Regular cardiac myocyte (primary cell): ENCODE measurements at places on chromosomes 6 and 20. TPM values are rescaled to one million over a fixed set of nuclear protein-coding genes. Genes with fewer than 3 reads are reported as not detected.

CALHM6 gene
- 0.58 and 2.8 TPM in 2 replicates for total RNA-seq

C6orf132 gene
- total RNA-seq, result 0.28 and 1.2 TPM in 2 replicates

AVP gene
- not detected in 2 replicates for total RNA-seq

ZNF311 gene
- 0.96 and 2.3 TPM in 2 replicates for total RNA-seq

SSTR4 gene
- not detected in 2 replicates for total RNA-seq

ZC2HC1B gene
- not detected in 2 replicates for total RNA-seq

C6orf15 gene
- total RNA-seq, result not detected in 2 replicates

GRIK2 gene
- total RNA-seq, result 0.38 and 1.1 TPM in 2 replicates

ROS1 gene
- under 0.01 TPM in 2 replicates for total RNA-seq

EHMT2 gene
- total RNA-seq, result 50.2 and 55.2 TPM in 2 replicates

XKR7 gene
- total RNA-seq, result under 0.01 TPM in 1 of 2 replicates, not detected in the other

GNAS gene
- total RNA-seq, result 220 and 244 TPM in 2 replicates

AFG1L gene
- total RNA-seq, result 3.5 and 7.0 TPM in 2 replicates

LY6G6F gene
- not detected in 2 replicates for total RNA-seq

POU3F2 gene
- total RNA-seq, result not detected in 2 replicates

ZNF831 gene
- total RNA-seq, result not detected in 2 replicates

CASS4 gene
- total RNA-seq, result 0.28 and 2.9 TPM in 2 replicates

NELFE gene
- 79.5 and 180 TPM in 2 replicates for total RNA-seq

LTB gene
- total RNA-seq, result 0.28 TPM in 1 of 2 replicates, not detected in the other

SPINT4 gene
- not detected in 2 replicates for total RNA-seq

GMPR gene
- total RNA-seq, result 7.6 and 8.1 TPM in 2 replicates

PAK5 gene
- total RNA-seq, result not detected in 2 replicates

CLVS2 gene
- total RNA-seq, result not detected in 2 replicates

PRELID3B gene
- 76.1 and 91.3 TPM in 2 replicates for total RNA-seq

GJA1 gene
- 574 and 739 TPM in 2 replicates for total RNA-seq

CGA gene
- total RNA-seq, result 0.28 TPM in 1 of 2 replicates, not detected in the other

PROKR2 gene
- total RNA-seq, result not detected in 2 replicates

CD109 gene
- 5.8 and 12.4 TPM in 2 replicates for total RNA-seq

CUTA gene
- 87.4 and 143 TPM in 2 replicates for total RNA-seq

TRIM10 gene
- under 0.01 TPM in 1 of 2 replicates, not detected in the other for total RNA-seq

PPP1R16B gene
- 0.58 and 2.0 TPM in 2 replicates for total RNA-seq

PRL gene
- total RNA-seq, result not detected in 2 replicates

IP6K3 gene
- under 0.01 and 0.28 TPM in 2 replicates for total RNA-seq

CABLES2 gene
- total RNA-seq, result 0.28 and 0.96 TPM in 2 replicates

NRSN1 gene
- not detected in 2 replicates for total RNA-seq

BTN1A1 gene
- total RNA-seq, result under 0.01 TPM in 1 of 2 replicates, not detected in the other

ZNF343 gene
- total RNA-seq, result 14.4 and 15.9 TPM in 2 replicates

SIRPD gene
- total RNA-seq, result not detected in 2 replicates

ZFAND3 gene
- total RNA-seq, result 19.2 and 21.4 TPM in 2 replicates

BACH2 gene
- total RNA-seq, result under 0.01 TPM in 2 replicates

FRS3 gene
- 0.56 and 0.77 TPM in 2 replicates for total RNA-seq

LY86 gene
- not detected in 2 replicates for total RNA-seq

FABP7 gene
- total RNA-seq, result not detected in 2 replicates

POM121L2 gene
- not detected in 2 replicates for total RNA-seq

FRK gene
- 0.58 and 0.85 TPM in 2 replicates for total RNA-seq

RAD21L1 gene
- 0.19 TPM in 1 of 2 replicates, not detected in the other for total RNA-seq

RNF5 gene
- total RNA-seq, result 35.5 and 41.0 TPM in 2 replicates

IL20RA gene
- total RNA-seq, result under 0.01 and 0.28 TPM in 2 replicates
